ENCODE measurements at places on chromosomes 1 and 21.

GRCh38 chr1:116448785-116449385, 75.8 kb downstream of the ATP1A1 start:
- DNase-seq: no peak

GRCh38 chr1:71490432-71490831, 409.6 kb upstream of the ZRANB2 start:
- no peak for DNase-seq

DNA sequence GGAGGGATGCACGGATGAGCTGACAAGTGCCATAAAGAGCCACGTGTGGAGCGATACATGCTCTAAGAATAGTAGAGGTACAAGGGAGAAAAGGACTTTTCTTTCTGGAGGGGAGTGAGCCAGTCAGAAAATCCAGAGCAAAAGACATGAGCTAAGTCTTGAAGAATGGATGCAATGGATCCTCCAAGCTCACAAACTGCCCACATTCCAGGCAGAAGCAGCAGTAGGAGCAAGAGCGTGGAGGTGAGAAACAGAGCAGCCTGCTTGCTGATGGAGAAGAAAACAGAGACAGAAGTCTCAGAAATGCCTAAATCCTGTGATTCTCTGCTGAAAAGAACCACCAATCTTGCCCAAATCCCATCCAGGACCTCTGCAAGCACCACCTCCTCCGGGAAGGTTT, 78.2 kb upstream of the RALGPS2 start:
- no peak for DNase-seq

- DNase-seq: no peak
These were observed 195.0 kb upstream of the RGS18 start for GRCh38 chr1:191963286-191963685.

DNA sequence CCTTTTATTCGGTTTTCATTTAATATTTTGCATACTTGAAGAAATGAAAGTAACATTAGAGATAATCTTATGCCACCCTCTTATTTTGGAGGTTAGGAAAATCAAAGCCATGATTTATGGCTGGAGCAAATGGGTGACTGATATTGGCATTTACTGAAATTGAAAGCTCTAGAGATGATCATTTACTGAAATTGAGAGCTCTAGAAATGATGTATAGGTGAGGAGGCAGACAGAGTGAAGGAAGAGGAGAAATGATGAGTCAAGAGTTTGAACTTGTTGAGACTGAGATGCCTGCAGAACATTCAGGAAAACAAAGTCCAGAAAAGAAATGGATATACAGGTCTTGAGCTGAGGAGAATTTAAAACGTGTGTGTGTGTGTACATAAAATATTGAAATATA, 217.6 kb downstream of the LTN1 start:
- no peak for DNase-seq

DNA sequence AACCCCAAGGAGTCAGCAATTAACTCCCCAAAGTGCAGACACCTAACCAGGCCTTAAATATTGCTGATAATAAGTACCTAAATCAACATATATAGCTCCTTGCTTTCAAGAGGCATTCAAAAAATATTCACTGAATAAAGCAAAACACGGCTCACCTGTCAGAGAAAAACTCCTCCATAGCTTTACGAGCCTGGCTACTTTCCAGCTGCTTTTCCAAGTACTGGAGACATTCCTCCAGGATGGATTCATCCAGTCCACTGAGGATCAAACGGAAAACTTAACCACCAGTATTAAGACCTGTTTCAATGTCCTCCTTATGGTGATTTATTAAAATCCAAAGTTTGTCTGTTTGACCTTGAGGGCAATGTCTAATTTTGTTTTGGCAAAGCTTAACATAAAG, 44.6 kb downstream of the UBR4 start:
- no peak for DNase-seq

- DNase-seq: peak; percentile 7
These were observed 38.6 kb upstream of the GPR137B start for GRCh38 chr1:236103646-236104218.

DNA sequence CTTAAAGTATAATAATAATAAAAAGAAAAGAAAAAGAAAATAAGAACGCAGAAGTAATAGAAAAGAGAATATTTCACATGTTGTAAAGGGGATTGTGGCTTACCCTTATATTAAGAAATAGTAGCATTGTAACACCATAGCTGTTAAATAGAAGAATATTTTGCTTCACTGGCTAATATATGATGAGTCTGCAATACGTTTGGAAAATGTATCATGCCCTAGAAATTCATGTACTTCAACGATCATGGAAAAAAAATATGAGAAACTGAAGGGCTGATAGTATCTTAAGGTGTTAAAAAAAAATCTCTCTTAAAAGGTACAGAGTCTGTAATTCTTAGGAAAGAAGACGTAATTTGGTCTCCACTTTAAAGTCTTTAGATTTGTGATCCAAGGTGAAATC, 1390.5 kb upstream of the ADGRL2 start:
- DNase-seq: no peak

GRCh38 chr1:119787776-119788175, 19.1 kb upstream of the HMGCS2 start:
- DNase-seq: no peak

DNA sequence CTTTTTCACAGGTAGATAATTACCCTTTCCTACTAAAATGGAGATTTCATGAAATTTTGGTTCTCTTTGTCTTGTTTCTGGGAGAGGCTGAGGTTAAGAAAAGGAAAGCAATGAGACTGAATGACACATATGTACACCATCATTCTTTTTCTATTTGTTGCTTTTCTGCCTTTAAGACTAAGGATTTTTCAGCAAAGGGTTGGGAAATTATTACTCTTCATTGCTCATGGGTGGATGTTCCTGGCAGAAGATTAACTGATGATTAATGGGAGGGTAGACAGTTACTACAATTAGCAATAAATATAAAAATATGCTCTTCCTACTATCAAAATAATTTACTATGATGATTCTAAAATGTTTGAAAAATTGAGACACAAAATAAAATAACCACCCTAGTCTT, 316.5 kb upstream of the USP24 start:
- DNase-seq: no peak

DNA sequence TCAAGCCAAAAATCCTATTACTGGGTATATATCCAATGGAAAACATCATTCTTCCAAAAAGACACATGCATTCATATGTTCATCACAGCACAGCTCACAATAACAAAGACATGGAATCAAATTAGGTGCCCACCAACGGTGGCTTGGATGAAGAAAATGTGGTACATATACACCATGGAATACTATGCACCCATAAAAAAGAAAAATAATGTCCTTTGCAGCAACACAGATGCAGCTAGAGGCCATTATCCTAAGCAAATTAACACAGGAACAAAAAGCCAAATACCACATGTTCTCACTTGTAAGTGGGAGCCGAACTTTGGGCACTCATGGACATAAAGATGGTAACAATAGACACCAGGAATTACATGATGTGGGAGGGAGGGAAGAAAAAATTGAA, 113.6 kb downstream of the MRPL39 start:
- no peak for DNase-seq

DNA sequence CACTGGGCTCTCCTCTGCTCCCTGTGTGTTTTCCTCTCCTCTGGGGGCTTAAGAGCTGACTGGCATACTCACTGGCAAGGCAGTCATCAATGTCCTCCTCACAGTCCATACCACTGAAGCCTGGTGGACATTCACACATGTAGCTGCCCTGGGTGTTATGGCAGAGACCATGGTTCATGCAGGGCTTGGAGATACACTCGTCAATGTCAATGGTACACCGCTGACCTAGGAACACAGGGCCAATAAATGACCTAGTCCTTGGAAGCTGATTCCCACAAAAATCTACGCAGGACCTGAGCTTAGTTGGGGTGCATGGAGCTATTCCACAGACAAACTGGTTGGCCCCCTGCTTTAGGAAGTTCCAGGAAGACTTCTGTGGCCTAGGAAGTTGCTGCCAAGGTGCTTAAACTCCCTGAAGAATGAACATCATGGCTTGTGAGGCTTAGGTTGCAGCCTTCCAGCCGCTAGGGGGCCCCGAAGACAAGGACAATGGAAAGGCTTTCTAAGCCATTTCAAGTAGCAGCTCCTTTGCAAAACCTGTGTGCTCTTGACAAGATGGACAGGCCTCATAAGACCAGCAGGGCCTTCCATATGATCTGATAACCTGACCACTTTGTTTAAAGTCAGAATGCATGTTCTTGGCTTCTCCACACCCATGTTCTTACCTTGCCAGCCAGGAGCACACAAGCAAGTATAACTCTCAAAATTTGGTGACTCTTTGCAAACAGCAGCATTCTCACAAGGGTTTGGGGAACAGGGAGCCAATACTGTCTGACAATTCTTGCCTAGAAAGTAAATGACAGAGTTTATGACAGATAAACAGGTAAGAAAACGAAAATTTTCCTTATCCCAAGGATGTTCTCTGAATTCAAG, 52.3 kb upstream of the ADAM30 start:
- DNase-seq: peak; percentile 19

GRCh38 chr1:79193211-79194079, 186.9 kb upstream of the ADGRL4 start:
- DNase-seq: no peak

DNA sequence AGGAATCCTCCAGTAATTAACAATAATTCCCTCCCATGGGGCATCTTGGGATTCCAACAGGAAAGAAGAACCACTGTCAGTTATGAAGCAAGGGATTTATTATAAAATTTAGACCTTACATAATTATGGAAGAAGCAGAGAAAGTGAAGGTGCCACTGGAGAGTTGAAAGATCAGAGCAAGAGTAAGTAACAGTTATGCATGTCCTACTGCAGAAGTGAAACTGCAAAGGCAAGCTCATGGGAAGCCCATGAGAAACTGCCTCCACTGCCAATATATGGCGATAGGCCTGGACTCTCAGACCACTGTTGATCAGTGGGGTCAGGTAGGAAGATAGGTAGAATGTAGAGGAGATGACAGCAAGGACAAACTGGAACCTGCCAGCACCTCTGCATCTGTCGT, 123.6 kb upstream of the ZNF648 start:
- DNase-seq: no peak

GRCh38 chr1:80656014-80656636, 1144.6 kb upstream of the ADGRL2 start:
- no peak for DNase-seq

GRCh38 chr1:31198600-31198999, 41.1 kb downstream of the NKAIN1 start:
- no peak for DNase-seq

DNA sequence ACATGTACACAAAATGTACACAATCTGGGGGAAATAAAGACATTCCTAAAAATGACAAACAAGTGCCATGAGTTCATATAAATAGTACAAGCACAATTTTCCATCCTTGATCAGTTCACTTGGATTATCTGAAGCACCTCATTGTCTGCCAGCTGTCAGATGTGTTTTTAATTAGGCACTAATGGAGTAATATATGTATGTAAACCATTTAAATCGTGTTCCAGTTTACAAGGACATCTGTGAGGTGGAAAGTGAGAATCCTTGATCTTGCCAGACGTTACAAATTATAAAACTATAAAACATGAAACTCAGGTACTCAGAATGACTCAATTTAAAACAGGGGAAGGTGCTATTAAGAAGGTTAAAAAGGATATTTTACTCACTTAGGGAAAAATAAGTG, 1312.2 kb downstream of the PLA2G4A start:
- DNase-seq: no peak

DNA sequence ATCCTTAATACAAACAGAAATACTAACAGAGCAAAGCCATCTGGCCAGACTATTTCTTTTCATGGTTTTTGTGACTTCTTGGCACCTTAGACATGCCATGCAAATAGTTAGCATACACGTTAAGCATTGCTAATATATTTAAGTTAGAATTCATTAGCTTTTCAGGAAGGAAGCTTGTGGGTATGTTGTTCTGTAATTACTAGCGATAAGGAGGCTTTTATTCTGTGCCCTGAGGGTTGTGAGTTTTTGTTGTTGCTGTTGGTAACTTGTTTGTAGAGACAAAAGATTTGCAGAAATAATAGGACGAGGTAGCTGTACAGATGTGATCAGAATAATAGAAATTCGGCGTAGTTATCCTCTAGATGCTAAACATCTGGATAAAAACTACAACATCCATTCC, 305.3 kb downstream of the TM2D1 start:
- DNase-seq: no peak

- DNase-seq: no peak
These were observed 27.6 kb upstream of the ARHGAP29 start for GRCh38 chr1:94265011-94265422.

- DNase-seq: no peak
These were observed 8.2 kb downstream of the FABP3 start for GRCh38 chr1:31364561-31365250.

- DNase-seq: no peak
These were observed 86.2 kb downstream of the DAB1 start for GRCh38 chr1:57337623-57338022.

GRCh38 chr1:119631433-119632102, 16.5 kb downstream of the ZNF697 start:
- no peak for DNase-seq

- DNase-seq: no peak
These were observed 10.9 kb upstream of the TTC22 start for GRCh38 chr1:54811739-54812655.

DNA sequence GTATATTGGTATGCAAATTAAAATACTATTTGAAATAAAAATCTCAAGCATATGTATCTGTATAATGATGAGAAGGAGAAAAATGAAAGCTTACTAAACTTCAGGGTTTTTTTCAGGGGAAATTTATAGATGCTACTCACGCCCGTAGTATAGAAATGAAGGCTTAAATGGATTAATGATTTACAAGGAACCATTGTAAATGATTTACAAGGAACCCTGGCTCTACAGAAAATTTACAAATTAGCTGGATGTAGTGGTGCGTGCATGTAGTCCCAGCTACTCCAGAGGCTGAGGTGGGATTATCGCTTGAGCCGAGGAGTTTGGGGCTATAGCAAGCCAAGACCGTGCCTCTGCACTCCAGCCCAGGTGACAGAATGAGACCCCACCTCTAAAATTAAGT, 150.5 kb downstream of the PCBP3 start:
- no peak for DNase-seq

DNA sequence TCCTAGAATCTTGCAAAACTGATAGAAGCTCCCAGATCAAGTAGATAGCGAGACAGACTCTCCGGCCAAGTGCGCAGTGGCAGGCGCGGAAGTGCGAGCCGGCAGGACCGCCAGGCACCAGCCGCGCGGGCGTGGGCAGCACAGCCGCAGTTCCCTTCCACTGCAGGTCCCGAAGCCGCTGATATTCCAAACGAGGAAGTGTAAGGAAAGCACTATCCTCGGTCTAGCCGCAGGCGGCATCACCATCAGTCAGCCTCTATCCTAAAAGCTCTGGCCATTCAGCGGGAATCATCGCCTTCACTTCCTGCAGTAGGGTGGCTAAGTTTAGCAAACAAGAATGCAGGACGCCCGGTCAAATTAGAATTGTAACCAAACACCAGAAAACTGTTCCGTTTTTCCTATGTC, 710 bp downstream of the GLRX2 start:
- DNase-seq: no peak

DNA sequence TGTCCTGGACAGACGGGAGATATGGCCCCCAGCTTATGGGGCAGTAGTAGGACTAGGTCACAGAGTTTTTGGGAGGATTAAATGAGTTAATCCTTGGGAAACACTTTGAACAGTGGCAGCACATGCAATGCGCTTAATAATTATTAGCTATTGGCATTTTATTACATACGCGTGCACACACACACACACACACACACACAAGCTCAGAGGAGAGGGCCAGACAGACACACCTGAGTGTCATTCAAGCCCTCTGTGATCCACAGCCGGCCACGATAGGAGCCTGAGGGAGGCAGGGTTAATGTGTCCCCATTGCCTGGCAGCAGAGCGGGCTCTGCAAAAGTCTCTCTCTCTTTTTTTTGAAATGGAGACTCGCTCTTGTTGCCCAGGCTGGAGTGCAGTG, 37.9 kb downstream of the EPHA2 start:
- DNase-seq: no peak

GRCh38 chr1:158257888-158258287, 3.7 kb downstream of the CD1A start:
- DNase-seq: no peak

GRCh38 chr1:234288946-234289345, 84.3 kb upstream of the COA6 start:
- no peak for DNase-seq

Measured in activated naive CD4-positive, alpha-beta T cell (primary cell).